MG63 (cell line): ENCODE measurements at places on chromosomes 3 and 15. TPM values are rescaled to one million over a fixed set of nuclear protein-coding genes. Genes with fewer than 3 reads are reported as not detected.

- DNase-seq: no peak
Measured at GRCh38 chr3:141377377-141377776, 9.1 kb downstream of the ZBTB38 start.

DNA sequence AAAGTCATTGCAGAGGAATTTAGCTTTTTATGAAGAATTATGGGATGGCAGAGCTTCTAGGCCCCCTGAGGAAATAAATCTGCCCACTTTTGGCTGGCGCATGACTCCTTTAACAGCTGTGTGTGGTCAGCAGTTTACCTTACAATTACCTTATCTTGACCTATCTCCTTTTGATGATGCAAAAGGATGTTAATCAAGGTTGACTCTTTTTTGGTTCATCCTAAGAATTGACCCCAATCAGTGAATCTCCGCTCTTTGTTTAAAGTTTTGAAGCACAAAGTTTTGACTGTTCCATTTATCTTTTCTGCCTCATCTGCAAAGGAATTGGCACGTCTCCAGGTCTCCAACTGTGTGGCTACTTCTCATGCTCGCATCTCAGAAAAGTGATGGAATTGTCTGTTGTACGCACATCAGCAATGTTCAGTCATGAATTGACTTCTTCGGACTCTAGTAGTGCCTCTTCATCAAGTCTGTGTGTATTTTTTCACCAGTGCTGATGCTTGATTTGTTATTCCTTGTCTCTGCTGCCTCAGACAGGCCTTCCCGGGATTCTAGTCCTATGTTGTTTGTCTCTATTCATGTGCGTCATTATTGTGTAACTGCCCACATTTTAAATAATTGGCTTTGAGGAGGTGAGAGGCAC, 196.2 kb upstream of the CFAP20DC start:
- DNase-seq: no peak

GRCh38 chr3:123054109-123054778, 12.6 kb upstream of the PDIA5 start:
- peak; percentile 83 for DNase-seq

GRCh38 chr3:193944518-193944884, 191.4 kb upstream of the HES1 start:
- DNase-seq: no peak

GRCh38 chr3:120764206-120764605, 21.7 kb downstream of the GTF2E1 start:
- DNase-seq: no peak

GRCh38 chr3:86814918-86815655, 175.9 kb downstream of the VGLL3 start:
- no peak for DNase-seq

DNA sequence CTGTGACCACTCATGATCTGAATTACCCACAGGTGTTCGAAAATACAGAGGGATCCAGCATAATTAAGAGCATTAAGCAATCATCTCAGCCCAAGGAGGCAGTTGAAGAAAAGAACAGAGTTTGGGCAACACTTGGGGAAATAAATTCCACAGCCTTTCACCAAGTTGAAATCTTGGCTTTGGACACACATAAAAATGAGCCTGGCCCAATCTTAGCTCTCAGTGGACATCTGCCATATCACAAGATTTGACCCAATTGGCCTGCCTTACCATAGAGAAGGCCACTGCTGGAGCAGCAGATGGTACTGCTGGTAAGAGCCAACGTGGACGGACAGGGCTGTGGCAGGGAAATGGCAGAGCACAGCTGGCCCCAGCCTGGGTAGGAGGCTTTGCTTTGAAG, 13.0 kb downstream of the FOXP1 start:
- DNase-seq: no peak

- DNase-seq: no peak
Measured at GRCh38 chr3:119530456-119530855, 29.0 kb downstream of the CD80 start.

DNA sequence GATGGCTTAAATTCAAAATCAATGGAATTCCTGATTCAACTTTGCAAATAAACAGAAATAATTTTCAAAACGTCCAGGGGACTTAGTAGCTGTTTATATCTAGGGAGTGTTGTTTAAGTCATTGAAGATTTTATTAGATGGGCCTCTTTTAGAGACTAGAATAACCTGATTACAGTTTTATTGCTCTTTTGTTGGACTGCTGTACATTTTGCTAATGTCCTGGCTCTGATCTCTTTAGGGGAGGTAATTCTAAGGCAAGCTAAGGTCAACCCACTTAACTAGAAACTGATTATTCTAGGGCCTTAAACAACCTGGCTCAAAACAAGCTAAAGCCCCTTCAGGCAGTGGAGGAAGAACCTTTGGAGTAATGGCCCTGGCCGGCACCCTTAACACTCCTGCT, 62.0 kb upstream of the MYZAP start:
- DNase-seq: no peak

DNA sequence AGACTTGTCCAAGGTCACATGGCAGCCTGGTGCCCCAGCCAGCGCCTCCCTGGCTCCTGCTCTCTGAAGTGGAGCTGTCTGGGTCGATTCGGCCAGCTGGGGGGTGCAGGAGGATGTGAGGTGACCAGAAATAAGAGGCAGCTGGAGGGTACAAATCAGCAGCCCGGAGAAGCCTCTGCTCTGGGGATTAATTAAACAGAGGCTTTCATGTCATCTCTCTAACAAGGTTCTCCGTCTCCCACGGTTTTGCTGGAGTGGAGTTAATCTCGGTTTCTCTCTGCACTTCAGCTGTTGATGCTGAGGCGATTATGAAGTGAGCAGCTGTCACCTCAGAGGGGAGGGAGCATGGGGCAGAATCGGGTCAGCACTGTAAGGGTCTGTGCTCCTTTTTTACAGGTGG, 236.8 kb downstream of the TLE3 start:
- no peak for DNase-seq

GRCh38 chr15:70264014-70264582, 166.4 kb upstream of the TLE3 start:
- DNase-seq: no peak

ULK3 gene
- total RNA-seq: 14.5 and 19.5 TPM in 2 replicates

CCR3 gene
- not detected in 2 replicates for total RNA-seq

NCKIPSD gene
- 2.0 and 4.8 TPM in 2 replicates for total RNA-seq

UROC1 gene
- not detected in 2 replicates for total RNA-seq

SEMA3B gene
- total RNA-seq: 9.7 and 13.4 TPM in 2 replicates
